ENCODE measurements at places on chromosomes 13 and 19.

DNA sequence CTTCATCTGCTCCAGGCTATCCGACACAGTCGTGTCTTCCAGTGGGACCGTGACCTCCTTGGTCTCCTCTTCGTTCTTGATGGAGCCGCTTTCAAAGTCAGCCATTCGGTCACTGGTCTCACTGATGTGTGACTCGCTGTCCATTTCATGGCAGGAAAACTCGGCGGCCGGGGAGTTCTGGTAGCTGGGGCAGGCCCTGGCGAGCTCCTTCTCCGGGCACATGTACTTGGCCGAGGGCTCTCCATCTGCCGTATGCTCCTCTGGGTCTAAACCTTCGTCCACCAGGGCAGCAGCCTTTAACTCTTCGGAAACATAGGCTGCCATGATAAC is 69.8 kb downstream of the TSHZ3 start:
- no peak for DNase-seq

DNA sequence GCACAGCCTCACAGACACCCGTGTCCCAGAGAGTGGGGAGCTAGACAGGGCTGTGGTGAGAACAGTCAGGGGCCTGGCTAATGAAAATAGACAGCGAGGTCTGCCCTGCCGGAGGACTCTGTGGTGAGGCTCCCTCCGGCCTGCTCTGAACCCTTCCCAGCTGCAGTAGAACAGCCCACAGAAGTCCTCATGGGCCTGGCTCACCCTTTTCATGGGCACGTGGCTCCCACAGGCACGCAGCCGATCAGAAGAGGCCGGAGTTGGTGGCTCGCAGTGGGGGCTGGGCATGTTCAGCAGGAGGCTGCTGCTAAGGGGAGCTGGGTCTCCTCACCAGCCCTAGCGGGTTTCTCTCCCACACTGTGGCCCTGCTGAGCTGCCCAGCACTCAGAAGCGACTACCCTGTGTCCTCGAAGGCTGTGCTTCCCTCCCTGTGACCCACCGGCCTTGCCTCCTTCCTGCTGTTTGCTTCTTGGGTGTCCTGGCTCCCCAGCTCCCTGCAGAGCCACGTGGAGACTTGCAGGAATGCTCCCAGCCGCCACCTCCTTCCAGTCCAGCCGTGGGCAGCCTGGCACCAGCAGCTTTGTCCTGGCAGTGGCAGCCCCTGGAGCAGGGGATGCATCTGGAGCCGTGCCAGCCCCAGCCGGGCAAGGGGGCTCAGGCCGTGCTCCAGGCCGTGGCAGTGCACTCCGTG is 138.7 kb downstream of the KDM4B start:
- DNase-seq: no peak

DNA sequence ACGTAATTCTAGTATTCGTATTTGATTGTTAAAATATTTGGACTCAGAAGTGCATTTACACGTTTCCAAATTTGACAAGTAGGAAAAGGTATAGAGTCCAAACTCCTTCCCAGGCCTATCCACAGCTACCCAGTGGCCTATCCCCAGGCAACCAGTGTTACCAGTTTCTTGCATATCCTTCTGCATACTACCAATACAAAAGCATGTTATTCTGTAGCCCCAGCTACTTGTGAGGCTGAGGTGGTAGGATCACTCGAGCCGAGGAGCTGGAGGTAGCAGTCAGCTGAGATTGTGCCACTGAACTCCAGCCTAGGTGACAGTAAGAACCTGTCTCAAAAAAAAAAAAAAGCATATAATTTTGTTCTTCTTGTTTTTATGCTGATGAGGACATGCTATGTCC is 67.1 kb downstream of the LRCH1 start:
- no peak for DNase-seq

- DNase-seq: peak; percentile 5
Measured at GRCh38 chr13:72565893-72566292, 161.5 kb downstream of the MZT1 start.

DNA sequence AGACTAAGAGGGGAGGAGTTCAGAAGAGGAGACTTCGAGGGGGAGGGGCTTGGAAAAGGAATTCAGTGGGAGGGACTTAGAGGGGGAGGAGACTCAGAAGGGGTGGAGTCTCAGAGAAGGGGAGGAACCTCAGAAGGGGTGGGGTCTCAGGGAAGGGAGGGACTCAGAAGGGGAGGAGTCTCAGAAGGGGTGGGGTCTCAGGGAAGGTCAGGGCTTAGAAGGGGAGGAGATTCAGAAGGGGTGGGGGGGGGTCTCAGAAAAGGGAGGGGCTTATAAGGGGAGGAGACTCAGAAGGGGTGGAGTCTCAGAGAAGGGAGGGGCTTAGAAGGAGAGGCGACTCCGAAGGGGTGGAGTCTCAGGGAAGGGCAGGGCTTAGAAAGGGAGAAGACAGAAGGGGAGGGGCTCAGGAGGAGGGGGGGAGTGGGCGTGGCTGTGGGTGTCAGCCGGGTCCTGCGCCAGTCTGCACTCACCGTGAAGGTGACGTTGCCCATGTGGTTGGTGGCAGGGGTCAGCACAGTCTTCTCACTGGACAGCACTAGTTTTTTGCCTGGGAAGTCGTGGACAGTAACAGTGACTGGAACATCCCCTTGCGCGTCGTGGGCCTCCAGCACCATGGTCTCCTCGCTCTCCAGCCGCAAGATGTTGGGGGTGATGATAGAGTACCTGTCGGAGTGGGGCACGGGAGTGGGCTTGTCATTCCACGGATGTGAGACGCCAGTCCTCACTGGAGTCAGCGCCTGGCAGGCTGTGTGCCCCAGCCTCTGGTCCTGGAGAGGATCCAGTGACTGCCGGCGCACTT is 1.5 kb downstream of the C3 start:
- no peak for DNase-seq

GRCh38 chr13:23934520-23934919 is 37.2 kb upstream of the C1QTNF9B start:
- DNase-seq: no peak

DNA sequence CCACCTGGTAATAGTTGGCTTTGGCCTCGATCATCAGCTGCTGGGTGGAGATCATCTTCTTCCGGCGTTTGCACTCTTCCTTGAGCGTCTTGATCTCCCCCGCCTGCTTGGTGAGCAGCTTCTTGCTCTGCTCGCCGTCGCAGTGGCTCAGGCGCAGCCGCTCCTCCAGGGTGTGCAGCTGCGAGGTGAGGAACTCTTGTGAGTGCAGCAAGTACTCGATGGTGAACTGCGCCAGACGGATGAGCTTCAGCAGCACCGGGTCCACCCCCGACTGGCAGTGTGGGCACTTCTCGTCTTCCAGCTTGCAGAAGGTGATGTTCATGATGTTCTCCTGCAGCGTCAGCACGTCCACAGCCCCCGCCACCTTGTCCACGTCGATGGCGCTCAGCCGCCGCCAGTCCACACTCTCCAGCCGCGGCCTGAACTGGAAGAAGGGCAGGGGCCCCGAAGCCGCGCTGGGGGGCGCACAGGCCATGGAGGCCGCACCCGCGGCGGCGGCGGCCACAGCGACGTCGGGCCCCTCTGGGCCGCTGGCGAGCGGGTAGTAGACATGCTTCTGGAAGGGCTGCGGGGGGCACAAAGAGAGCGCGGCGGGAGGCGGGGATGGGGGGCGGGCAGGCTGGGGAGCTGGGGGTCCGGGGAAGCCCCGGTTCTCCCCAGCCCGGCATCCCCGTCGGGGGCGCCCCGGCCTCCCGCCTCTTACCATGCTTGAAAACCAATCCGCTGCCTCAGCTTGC is 3.0 kb downstream of the DZIP1 start:
- no peak for DNase-seq

- no peak for DNase-seq
Measured at GRCh38 chr19:35310331-35310730, 18.4 kb downstream of the MAG start.

DNA sequence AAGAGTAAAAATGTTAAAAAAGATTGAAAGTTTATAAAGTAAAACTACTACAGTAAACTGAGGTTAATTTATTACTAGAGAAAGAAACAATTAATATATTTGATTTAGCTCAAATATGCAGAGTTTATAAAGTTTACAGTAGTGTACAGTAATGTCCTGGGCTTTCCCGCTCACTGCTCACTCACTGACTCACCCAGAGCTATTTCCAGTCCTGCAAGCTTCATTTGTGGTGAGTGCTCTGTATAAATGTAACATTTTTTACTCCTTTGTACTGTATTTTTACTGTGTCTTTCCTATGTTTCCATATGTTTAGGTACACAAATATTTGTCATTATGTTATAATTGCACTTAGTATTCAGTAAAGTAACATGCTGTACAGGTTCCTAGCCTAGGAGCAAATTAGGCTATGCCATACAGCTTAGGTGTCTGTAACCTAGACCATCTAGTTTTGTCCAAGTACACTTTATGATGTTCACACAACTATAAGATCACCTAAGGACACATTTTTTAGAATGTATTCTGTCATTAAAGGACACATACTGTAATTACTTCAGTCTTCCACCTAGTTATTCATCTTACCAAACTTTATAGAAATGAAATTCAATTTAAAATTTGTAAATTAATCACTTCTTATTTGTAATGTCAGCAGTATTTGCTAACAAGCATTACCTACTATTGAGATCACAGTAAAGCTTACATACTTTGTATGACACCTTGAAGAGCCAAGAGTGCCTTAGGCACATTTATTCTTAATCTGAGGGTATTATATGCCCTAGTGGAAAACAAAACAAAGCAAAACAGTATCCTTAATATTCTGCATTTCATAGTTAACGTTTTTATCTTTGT is 683.4 kb downstream of the PCDH9 start:
- DNase-seq: no peak

- DNase-seq: no peak
Measured at GRCh38 chr19:18701250-18701608, 17.7 kb downstream of the CRTC1 start.

GRCh38 chr19:31317093-31317492 is 32.1 kb downstream of the TSHZ3 start:
- no peak for DNase-seq

DNA sequence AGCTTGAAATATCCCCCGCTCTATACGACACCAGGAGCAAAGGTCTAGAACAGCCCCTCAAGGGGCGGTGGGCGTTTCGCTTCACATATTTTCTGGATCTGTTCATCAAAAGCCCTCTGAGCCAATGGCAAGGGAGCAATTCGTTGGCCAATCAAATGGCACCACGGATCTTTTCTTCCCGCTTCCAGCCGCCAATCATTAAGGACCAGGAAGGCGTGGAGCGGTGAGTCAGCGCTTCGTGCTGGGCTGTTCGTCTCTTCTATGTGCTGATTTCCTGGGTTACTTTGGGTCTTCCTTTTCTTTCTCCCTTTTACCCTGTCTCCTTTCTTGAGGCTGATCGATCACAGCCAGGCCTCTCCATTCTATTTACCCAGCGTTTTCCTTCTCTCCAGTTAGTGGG is at the start of gene NLRP4:
Gene NLRP4 (plus strand): TSS at position 201 of the 400 bp plus-strand sequence. CDS start 15,541 bp downstream, outside the sequence.
- DNase-seq: no peak

GRCh38 chr19:18226956-18227780 is 930 bp upstream of the PDE4C start:
- DNase-seq: no peak

DNA sequence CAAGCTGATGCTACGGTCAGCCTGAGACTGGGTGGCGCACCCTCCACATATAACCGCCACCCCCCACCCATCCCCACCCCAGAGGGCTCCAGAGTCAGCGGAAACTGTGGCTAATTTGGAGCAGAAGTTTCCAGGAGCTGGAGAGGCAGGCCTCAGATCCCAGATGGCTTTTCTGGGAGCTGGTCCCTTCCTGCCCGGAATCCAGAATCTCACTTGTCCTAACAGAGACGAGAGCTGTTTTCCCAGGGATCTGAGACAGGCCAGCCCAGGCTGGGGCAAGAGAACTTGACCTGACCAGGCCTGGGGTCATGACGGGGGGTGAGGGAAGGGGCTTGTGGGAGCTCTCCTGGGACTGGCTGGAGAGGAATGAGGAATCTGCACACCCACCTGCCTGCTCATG is 6.5 kb downstream of the EPHX3 start:
- no peak for DNase-seq

- no peak for DNase-seq
Measured at GRCh38 chr19:3137119-3137518, 1.3 kb downstream of the GNA15 start.

DNA sequence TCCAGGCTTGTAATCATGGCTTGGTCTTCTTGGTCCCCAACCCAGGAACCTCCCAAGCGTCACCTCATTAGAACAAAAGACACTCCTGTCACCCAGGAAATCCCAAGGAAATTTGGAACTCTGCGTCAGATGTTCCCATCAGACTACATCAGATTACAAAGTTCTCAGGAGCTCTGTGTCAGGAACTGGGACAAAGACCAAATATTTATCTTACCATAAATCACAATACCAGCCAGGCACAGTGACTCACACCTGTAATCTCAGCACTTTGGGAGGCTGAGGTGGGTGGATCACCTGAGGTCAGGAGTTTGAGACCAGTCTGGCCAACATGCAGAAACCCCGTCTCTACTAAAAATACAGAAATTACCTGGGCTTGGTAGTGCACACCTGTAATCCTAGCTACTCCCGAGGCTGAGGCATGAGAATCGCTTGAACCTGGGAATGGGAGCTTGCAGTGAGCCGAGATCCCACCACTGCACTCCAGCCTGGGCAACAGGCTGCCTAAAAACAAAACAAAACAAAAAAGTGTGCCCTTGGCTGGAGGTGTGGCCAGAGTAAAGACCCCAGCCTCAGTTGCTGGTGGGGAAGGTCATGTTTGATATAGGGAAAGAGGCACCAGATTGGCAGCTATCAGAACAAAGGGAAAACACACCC is 16.7 kb upstream of the CCDC124 start:
- DNase-seq: no peak

- no peak for DNase-seq
Measured at GRCh38 chr13:86864376-86864775, 806.8 kb upstream of the SLITRK5 start.

DNA sequence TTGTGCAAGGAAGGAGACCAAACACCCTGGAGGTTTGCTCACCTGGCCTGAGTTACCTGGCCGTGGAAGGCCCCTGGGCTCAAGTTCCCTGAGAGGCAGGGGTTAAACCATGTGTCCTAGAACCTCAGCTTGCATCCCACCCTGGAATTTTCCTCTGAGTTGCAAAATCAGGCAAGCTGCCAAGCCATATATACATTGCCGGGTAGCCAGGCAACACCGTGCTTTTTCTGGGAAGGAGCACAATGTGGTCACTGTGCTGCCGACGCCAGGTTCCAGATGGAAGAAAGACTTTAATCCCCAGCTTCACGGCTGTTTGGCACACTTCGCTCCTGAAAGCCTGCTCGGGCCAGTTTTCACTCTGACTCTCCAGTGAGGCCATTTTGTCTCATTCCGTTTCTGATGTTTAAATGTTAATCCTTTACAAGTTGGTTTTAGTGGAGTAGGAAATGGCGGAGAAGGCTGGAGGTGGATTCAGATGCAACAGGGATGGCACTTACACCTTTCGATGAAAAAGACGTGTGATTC is 60.1 kb upstream of the PEG3 start:
- DNase-seq: no peak

DNA sequence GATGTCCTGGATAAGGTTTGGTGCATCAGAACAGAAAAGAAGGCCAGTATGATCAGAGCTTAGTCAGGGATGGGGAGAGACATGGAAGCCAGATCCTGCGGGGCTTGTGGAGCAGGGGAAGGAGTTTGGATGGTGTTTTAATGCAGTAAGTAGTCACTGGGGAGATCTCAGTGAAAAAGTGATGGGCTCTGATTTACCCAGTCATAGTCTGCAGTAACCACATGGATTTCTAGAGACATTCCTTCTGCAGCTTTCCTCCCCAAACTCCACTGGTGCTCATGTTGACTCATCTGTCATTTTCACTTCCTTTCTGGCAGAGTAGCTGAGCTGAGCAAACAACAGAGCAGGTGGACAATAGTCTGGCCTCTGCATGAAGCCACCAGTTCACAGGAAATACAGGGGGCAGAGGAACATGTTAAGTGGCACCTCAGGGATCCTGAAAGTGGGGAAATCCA is 144.1 kb downstream of the DPF1 start:
- DNase-seq: peak; percentile 75

GRCh38 chr13:56015919-56016318 is 1124.8 kb upstream of the PRR20A start:
- no peak for DNase-seq

- no peak for DNase-seq
Measured at GRCh38 chr13:114124921-114125320, 7.5 kb downstream of the RASA3 start.

Measured in HS-27A (cell line).